NCI-H446 (cell line): ENCODE measurements at places on chromosomes 7 and 10.

GRCh38 chr7:6579446-6579845, 2.2 kb downstream of the ZDHHC4 start:
- DNase-seq: no peak

DNA sequence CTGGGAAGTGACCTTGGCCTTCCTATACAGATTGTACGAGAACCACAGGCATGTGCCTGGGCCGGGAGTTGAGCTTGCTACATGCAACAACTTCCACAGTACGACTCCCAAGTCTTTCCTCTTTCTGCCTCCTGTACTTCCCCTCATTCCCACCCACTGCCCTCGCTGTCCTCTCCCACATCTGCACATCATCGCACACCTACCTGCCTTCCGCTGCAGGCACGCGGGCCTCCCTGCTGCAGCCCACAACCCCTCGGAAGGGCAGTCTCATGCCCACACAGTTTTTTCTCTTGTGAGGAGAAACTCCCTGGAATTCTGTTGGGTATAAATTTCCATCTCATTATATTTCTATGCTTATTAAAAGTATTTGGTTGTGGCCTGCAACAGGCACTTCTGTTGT, 117.2 kb downstream of the ACTR3B start:
- no peak for DNase-seq

- DNase-seq: no peak
Observed at GRCh38 chr10:48725708-48726107, 41.0 kb downstream of the WDFY4 start.

DNA sequence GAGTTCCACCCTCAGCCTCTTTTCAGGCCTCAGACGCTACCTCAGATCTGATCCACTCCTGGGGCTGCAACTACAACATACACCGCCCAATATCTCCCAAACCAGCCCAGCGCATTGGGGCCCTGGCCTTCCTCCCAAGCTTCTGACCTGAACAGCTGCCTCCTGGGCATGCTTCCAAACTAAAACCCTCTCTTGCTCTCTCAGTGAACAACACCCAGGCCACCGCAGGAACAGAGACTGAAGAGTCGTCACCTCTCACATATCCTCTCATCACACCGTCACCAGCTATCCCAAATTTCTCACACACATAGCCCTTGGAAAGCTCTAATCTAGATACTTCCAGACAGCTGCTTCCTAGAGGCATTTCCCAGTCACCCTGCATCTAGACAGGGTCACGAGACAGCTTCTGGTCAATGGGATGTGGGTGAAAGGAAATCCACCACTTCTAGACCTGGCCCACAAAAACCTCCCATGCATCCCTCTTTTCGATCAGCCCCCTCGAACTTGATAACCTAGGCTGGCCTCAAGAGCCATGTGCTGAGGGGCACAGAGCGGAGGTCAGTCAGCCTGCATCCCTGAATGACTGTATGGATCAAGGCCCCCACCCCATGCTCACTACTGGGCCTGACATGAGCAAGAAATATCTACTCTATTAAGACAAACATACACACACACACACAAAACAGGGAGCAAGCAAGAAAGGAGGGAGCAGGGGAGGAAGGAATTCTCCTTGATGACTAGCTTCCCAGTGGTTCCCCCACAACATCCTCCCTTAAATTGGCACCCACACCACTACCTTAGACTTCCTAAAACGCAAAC, 1.8 kb downstream of the PARP12 start:
- DNase-seq: no peak

DNA sequence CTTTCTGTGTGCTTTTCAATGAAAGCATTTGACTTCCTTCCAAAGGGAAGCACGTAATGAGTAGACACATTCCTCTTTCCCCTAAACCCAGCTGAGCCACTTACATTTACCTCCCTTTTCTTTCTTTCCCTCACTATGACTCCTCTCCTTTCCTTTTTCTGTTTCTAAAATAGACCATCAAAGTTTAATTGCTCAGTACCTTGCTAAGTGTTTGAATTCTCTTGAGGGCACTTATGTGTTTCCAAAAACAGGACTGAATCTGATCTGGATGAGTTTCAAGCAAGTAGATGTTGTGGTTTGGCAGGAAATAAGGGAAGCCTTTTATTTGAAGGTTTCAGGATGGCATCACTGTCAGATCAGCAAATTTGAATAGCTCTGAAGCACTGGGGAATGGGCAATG, 396.2 kb downstream of the REEP3 start:
- no peak for DNase-seq

GRCh38 chr7:140330128-140330527, 68.2 kb downstream of the SLC37A3 start:
- DNase-seq: no peak

DNA sequence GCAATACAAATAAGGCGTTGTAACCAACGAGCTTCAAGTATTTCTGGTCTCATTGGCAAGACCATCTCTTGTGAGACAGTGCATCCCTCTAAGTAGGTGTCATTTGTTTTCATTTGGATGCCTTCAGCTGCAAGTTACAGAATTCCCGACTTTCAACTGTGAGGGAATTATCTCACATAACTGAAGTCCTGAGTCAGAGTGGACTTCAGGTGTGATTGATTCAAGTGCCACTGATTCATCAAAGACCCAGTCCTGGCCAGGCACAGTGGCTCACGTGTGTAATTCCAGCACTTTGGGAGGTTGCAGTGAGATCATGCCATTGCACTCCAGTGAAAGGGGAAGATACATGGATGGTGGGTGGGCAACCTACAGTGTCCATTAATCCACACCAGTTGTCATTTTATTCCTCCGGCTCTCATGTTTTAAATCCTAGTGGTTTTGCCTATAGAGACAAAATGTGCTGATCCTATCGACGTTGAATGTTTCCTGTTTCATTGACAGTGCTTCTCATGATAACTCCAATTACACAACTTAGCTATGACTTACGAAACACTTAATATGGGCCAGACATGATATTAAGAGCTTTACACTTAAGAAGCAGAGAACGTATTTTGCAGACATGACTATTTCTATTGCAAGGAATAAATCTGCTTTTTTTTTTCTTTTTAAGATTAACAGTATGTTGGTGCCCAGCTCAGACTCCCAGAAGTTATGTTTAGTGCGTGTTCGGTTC, 268.0 kb downstream of the FRMD4A start:
- no peak for DNase-seq

- no peak for DNase-seq
Observed at GRCh38 chr7:80128918-80129317, 5.7 kb upstream of the GNAI1 start.
